ENCODE measurements at places on chromosomes 4 and X.

DNA sequence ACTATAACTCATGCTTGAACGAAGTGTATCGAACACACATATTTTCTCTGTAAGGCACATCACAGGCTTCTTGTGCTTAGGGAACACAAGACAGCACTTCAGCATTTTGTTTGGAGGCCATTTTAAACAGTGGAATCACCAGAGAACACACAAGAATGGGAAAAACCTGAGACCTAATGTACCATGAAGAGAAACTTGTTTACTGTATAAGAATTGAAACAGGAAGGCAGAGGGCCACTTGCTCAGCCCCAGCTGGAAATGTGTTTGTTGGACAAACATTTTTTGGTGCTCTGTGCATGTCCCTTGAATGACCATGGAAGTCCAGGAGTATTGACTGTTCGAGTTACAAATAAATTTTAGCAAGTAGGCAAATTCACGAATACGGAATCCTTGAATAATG is 47.5 kb downstream of the RAPGEF2 start:
- no peak for DNase-seq

- DNase-seq, result no peak
Measured at GRCh38 chr4:28834120-28834519, 1886.0 kb upstream of the PCDH7 start.

GRCh38 chr4:141352909-141353525 is 132.3 kb downstream of the ZNF330 start:
- no peak for DNase-seq

GRCh38 chr4:53232371-53232770 is 133.5 kb downstream of the SCFD2 start:
- DNase-seq, result no peak

DNA sequence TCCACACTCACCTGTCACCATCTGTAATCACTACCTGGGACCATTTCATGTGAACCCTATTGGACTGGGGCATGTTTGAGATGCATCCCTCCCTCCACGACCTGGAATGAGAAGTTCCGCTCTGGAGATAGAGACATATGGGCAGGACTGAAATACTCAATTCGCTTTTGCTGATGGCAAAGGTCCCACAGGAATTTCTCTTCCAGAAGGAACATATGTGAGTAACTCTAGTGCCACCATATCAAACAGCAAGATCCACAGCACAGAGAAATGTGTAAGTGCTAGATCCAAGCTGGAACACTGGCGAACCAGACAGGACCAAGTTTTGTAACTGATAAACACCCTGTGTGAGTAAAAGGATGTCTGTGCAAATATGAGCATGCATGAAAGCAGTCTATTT is 43.9 kb downstream of the SEL1L3 start:
- no peak for DNase-seq

DNA sequence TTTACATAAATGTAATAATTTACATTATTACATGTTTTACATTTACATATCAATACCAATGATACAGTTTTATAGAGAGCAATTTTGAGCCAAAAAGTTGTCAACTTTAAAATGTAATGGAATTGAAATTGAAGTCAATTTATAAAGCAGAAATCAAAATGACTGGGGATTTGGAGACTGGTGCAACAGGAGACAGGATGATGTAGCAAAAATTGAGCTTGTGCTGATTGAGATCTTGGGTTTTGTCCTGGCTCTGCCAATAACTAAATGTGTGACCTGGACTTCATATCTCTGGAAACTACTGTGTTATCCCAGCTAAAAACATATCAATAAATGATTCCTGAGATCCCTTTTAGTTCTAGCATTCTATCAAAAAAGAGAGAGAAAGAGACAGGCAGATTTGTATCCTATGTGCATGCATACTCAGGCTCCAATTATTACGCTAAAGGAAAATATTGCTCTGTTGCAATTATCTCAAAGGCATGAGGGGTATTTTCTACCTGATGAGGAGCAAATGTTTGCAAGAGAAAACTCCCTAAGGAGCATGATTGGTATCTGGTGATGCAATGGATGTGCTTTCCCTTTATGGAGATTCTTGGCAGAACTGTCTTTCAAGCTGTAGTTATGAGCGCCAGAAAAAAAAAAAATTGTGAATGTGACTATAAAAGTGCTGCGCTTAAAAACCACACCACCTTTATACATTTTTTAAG is 14.7 kb downstream of the EXOC1L start:
- DNase-seq, result no peak

DNA sequence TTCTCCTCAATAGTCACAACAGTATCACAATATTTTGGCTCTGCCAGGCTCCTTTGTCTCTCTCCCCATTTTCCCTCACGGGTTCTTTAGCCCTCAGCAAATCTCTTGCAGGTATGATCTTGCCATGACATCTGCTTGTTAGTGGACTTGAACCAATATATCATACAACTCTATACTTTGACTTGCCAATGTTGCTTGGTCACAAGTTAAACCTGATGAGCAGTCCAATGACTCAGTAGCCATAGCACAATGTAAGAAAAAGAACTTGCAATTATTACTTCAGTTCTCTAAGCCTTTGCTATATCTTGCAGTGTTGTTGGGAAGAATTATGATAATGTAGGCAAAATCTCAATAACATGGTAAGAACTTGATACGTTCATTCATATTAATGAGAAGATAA is 174.6 kb upstream of the NRK start:
- no peak for DNase-seq

- DNase-seq, result no peak
Measured at GRCh38 chrX:79081895-79082512, 62.5 kb upstream of the GPR174 start.

DNA sequence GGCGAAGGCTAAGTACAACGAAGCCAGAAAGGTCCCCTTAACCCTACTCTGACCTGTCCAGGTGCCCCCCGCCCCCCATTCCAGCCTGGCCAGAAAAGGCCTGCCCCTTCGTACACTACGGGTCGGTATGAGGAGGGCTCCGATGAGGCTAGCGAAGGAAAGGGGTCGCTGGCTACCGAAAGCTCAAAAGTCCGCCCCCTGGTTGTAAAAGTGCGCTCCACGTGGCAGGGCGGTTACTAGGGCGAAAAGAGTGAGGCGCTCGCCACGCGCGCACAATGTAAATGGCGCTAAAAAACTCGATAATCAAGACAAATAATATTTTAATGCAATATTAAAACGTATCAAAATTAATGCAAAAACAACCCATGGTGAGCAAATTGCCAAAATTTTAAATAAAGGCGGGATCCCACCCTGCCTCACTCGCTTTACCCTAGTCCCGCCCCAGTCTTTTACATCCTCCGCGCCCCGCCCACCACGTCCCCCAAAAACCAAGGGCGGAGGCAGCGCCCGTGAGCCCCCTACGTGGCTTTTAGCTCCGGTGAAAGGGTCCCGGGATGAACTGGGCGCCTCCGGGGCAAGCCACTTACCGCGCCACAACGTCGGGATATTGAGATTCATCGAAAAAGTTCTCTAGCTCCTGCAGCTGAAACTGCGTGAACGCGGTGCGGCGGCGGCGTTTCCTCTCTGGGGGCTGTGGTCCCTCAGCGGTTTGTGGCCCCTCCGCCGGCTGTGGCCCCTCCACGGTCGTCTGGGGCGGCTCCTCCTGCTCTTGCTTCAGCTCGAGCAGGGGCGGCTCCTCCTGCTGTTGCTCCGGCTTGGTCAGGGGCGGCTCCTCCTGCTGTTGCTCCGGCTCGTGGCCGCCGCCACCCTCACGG is 929 bp downstream of the ESX1 start:
- no peak for DNase-seq

DNA sequence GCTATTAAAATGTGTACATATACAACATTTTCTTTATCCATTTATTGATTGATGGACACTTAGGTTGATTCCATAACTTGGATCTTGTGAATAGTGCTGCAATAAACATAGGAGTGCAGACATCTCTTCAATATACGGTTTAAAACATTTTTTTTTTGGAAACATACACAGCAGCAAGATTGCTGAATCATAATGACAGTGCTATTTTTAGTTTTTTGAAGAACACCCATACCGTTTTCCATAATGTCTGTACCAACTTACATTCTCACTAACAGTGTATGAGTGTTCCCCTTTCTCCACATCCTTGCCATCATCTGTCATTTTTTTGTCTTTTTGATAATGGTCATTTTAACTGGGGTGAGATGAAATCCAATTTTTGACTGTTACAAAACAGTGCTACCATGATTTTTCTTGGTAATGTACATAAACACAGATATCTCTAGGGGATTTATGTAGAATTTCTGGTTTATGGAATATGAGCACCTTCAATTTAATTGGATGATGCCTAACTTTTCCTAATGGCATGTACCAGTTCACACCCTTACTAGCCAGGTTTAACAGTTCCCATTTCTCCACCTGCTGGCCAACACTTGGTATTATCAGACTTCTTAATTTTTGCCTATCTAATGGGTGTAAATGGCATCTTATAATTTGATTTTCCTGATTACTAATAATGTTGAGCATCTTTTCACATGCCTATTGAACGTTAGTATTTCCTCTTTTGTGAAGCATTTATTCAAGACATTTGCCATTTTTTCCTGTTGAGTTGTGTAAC is 21.0 kb upstream of the TMSB15B start:
- no peak for DNase-seq

GRCh38 chr4:81625422-81626417 is 154.0 kb upstream of the RASGEF1B start:
- no peak for DNase-seq

- no peak for DNase-seq
Measured at GRCh38 chr4:76954489-76954888, 4.9 kb downstream of the SEPTIN11 start.

GRCh38 chr4:77236806-77237205 is 79.8 kb downstream of the CCNG2 start:
- DNase-seq, result no peak

- DNase-seq, result no peak
Measured at GRCh38 chr4:94673961-94674360, 83.8 kb upstream of the BMPR1B start.

DNA sequence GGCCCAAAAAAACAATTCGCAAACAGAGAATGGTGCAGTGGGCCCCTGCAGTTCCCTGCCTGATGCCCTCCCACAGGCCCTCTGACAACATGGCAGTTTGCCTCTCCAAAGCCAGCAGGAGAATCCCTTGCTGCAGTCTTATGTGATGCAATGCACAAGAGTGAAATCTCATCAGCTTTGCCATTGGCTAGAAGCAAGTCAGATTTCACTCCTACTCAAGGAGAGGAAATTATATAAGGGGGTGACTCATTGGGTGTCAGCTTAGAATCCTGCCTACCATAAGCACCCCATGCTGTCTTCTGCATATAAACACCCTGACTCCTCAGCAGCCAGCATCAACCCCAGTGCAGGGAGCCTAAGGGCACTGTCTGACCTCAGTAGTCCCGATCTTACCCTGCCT is 157.3 kb upstream of the LDB2 start:
- DNase-seq, result no peak

DNA sequence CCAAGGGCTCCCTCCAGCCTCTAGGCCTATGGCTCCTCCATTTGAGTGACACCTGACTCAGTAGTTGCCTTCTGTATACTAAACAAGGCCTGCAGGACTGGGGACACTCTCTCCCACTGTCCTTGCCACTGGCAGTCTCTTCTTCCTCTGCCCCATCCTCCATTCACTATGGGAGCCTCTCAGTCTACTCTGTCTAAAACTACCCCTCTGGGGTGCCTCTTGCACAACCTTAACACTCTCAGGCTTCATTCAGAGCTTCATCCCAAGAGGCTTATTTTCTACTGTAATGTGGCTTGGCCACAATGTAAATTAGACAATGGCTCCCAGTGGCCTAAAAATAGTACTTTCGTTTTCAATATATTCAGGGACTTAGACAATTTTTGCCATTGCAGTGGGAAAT is 133.0 kb downstream of the ZC4H2 start:
- DNase-seq, result no peak

- no peak for DNase-seq
Measured at GRCh38 chr4:6245246-6246169, 24.1 kb upstream of the WFS1 start.

- DNase-seq, result no peak
Measured at GRCh38 chr4:723751-724530, 18.3 kb downstream of the PCGF3 start.

- no peak for DNase-seq
Measured at GRCh38 chrX:2301901-2302300, 198.9 kb downstream of the DHRSX start.

DNA sequence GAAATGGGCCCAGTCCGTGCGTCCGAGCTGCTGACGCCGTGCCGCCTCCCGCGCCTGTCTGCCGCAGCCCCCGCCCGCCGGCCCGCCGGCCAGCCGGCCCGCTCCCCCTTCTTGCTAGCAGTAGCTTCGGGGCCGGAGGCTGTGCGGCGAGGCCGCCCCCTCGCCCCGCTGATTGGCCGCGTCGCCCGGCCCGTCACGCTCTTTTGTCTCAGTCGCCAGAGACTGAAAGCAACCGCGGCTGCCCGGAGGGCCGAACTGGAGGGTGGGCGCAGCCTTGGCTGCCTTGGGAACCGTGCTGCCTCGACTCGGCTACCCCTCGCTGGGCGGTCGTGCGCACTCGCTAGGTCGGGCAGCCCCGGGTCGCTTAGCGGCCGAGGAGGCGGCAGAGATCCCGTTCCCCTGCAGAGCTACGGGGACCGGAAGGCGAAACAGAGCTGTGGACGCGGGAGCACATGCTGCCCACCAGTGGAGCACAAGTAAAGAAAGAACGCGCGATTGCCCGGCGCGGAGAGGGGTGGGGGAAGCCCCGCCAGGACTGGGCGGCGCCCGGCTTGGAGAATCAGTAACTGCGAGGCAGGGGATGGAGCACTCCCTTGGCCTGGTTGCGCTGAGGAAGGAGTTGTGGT is at the start of gene ZCCHC18:
TSS of gene ZCCHC18 (plus strand) at position 198 of the 626 bp plus-strand sequence. CDS start 1,589 bp downstream, outside the sequence.
- DNase-seq, result no peak

GRCh38 chr4:79526641-79527565 is 118.9 kb upstream of the GK2 start:
- no peak for DNase-seq
